ENCODE measurements at places on chromosomes 1 and 21.

DNA sequence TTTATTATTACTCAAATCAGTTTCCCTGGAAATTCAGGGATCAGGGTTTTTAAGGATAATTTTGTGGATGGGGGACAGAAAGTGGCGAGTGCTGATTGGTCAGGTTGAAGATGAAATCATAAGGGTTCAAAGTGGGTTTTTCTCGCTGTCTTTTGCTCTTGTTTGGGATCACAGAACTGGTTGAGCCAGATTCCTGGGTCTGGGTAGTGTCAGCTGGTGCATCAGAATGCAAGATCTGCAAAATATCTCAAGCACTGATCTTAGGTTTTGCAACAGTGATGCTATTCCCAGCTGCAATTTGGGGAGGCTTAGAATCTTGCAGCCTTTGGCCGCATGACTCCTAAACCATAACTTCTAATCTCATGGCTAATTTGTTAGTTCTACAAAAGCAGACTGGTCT lies 9.3 kb downstream of the CHI3L2 start:
- DNase-seq, result no peak

GRCh38 chr1:31354283-31354682 lies 18.6 kb downstream of the FABP3 start:
- DNase-seq, result no peak

DNA sequence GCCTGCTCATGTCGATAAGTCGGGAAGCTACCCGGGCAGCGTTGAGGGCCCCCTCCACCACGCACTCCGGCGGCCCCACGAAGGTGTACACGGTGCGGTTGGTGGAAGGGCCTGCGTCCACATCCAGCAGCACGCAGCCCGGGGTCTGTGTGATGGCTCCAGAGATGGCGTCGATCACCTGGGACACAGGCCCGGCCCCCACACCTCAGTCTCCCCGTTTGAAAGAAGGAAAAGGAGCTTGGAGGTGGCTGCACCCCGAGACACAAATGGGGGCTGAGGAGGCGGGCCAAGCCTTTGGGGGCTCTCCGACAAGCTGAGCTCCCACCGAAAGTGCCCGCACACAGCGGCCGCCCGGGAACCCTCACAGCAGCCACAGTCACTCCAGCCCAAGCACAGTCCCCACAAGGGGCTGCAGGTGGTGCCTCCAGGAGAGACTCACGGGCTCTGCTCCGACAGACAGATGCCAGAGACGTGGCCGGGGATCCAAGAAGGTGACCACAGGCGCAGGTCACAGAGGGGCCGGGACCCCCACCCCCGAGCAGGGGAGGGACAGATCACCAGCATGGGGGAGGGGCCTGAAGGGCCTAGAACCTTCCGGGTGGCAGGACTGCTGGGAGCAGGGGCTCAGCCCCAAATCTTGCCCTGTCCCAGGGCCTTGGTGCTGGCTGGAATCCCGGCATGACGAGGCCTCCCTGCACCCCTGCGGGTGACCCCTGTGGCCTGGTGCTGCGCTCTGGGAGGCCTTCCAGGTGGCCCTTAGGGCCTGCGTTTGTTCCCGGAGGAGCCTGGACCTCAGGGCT lies 1.0 kb downstream of the FTCD start:
- no peak for DNase-seq

DNA sequence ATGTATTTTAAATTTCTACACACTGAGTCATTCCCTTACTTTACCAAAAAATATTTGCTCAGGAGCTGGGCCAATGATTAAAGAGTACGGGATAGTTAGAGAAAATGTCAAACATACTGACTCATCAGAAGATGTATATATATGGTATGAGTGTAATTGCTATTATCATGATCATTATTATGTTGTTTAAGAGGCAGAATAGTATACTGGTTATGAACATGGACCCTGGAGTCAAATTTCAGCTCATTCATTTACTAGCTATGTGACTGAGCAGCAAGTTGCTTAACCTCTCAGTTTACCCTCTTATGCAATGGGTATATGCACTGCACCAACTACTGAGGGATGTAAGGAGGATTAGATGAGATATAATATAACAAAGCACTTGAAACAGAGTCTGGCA lies 41.2 kb upstream of the USH2A start:
- DNase-seq, result no peak

DNA sequence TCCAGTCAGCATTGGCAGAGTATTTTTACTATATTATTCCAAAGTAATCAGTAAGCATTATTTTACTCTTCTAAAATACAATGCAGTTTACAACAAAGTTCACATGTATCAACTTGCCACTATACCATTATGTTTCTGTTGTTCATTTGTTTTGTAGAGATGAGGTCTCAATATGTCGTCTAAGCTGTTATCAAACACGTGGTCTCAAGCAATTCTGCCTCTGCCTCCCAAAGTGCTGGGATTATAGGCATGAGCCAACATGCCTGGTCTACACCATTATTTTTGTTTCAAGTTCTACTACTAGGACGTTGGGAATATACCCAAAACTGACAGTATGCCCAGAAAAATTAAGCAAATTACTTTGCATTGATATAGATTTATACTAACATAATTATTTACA lies 19.8 kb downstream of the FAF1 start:
- no peak for DNase-seq

GRCh38 chr1:209896346-209896745 lies 41.7 kb upstream of the SYT14 start:
- no peak for DNase-seq

DNA sequence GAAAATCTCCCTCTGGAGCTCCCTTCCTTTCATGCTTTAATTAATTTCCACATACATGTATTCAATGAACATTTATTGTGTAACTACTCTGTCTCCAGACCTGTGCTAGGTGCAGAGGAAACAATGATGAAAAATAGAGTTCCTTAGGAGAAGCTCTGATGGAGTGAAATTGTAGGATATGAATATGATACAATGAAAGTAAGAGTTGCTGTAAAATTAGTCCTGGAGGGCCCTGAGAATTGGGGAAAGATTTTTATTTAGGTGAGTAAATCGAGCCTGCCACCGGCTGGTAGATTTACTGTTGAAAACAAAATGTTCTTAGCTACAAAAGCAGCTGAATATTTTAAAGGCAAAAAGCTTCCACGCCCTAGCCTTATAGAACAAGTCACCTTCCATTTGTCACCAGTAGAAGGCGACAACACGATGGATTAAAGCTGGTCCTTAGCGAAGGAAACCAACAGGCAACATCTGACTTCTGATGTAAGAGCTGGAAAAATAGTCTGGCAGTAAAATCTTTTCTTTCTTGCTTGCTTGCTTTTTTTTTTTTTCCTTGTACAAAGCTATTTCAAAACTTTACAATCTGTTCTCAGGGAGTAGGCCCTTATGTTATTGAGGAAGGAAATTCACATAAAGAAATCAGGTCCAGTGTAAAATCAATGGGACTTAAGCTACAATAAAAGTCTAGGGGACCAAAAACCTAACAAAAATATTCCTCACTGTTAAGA lies 82.0 kb upstream of the ROR1 start:
- peak; percentile 49 for DNase-seq

DNA sequence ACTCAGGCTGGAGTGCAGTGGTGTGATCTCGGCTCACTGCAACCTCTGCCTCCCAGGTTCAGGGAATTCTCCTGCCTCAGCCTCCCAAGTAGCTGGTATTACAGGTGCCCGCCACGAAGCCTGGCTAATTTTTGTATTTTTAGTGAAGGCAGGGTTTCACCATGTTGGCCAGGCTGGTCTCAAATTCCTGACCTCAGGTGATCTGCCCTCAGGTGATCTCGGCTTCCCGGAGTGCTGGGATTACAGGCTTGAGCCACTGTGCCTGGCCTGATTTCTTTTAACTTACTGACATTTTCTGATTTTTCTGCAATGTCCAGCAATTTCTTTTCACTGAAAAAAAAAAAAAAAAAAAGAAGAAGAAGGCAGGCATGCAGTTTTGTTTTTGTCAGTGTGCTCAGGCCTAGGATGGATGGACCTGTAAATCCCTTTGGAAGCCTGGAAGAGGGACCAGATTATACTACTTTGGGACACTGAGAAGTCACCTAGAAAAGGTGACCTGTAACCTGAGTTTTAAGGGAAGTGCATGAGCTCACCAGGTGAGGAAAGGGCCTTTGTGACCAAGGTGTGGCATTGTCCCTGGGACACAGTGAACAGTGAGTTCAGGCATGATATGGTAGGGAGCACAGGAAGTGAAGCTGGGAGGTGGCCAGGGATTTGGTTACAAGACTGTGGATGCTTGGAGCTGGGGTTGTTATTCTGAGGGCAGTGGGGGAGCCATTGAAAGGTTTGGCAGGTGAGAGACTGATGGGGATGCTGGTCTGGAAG lies 2.7 kb upstream of the TMEM61 start:
- no peak for DNase-seq

GRCh38 chr1:36595921-36596320 lies 113.2 kb upstream of the CSF3R start:
- DNase-seq, result no peak

DNA sequence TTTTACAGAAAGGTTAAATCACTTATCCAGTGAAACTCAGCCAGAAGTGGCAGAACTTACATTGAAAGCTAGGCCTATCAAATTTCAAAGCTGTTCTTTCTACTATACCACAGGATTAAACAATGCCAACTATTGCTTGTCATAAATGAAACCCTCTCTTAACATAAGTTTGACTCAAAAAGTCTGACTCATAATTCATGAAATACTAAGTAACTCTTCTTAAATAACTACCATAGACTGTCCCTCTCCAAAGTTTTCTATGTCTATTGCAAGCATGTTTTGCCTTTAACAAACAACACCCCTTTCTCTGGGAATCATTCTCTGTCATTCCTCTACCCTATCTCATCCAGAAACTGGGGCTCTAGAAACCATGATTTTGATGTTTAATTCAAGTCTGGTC lies 109.5 kb upstream of the UBE2U start:
- DNase-seq, result no peak

- DNase-seq, result no peak
Measured at GRCh38 chr1:115166531-115167091, 77.3 kb upstream of the TSPAN2 start.

DNA sequence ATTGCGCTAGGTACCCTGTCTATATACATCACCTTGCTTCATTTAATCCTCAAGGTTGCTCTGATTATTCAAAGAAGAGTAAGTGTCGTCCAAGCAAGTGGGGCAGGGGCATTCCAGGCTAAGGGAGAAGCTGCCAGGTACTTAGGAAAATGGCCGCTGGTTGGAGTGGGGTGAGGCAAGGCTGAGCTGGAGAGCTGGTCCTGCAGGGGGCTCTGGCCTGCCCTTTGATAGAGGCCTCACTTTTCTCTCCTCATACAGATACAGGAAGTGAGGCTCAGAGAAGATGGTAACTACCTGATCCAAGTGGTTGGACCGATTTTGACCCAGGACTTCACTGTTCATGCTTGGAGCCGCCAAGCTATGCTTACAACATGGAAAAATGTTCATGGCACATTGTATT lies 86.9 kb upstream of the ZBTB40 start:
- DNase-seq, result no peak

GRCh38 chr1:192266645-192267044 lies 50.1 kb upstream of the RGS21 start:
- no peak for DNase-seq

DNA sequence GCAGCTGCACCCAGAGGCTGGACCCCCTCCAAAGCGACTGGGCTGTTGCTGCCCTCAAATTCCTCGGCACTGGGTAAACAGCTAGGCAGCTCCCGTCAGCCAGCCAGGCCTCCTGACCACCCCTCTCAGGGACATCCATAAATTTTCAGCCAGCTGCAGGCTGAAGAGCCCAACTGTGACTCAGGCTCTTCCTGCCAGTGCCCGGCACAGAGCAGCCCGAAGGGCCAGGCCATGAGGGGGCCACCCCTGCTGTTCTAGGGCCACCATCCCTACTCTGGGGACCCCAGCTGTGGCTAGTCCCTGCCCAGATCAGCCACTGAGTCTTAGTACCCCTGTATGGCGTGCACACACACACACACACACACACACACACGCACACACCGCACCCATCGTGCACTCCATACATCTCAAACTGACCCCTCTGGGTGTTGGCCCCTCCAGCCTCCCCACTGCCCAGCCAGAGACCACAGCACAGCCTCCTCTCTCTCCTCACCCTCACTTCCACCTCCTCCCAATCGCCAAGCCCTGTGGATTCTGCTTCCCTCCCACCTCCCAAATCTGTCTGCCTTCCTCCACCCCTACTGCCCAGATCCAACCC lies 6.2 kb upstream of the LAPTM5 start:
- no peak for DNase-seq

DNA sequence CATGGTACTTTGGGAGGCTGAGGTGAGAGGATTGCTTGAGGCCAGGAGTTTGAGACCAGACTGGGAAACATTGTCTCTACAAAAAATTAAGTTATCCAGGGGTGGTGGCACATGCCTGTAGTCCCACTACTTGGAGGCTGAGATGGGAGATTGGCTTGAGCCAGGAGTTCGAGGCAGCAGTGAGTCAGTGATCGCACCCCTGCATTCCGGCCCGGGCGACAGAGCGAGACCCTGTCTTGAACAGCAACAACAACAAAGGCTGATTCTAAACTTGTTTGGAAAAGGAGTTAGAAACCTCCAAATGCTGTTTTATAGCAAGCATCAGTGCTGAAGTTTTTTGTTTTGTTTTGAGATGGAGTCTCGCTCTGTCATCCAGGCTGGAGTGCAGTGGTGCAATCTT lies 14.7 kb downstream of the LYPD8 start:
- no peak for DNase-seq

GRCh38 chr1:160459056-160459455 lies 58.7 kb downstream of the VANGL2 start:
- no peak for DNase-seq

DNA sequence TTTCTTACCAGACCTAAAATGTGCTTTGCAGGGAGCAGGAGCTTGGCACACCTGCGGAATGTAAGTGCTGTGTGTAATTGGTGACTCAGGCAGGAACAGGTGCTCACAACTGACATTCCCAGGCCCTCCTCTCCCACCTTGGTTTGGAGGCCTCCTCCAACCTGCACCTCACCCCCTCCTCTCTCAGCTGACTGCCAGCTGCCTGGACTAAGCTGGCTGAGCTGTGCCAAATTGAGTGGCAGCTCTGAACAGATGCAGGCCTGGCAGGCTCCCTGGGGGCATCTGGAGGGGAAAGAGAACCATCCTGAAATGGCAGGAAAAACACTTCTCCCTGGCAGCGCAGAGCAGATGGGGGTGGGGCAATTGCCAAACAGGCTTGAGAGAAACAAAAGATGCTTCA lies 91.7 kb upstream of the PGBD5 start:
- DNase-seq, result no peak

- DNase-seq, result no peak
Measured at GRCh38 chr21:29190923-29191331, 60.5 kb downstream of the MAP3K7CL start.

DNA sequence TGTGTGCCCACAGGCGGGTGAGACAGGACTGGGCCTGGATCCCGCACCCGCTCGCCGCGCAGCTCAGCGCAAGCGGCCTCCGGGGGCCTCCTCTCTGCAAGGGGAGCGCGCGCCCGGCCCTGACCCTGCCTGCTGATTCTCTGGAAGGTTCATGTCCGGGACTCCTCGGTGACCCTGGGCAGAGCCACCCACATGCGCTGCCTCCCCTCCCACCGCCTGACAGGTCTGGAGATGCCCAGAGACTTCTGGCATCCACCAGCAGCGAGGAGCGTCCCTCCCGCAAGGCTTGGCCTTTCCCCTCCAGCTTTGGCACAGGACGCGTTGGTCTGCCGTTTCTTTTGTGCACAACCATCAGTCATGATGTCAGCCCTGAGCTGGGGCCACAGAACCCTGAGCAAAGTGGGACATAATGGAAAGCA lies 42.0 kb upstream of the COL6A2 start:
- no peak for DNase-seq
